KBM-7 (cell line): ENCODE measurements at places on chromosomes 6 and 20.

DNA sequence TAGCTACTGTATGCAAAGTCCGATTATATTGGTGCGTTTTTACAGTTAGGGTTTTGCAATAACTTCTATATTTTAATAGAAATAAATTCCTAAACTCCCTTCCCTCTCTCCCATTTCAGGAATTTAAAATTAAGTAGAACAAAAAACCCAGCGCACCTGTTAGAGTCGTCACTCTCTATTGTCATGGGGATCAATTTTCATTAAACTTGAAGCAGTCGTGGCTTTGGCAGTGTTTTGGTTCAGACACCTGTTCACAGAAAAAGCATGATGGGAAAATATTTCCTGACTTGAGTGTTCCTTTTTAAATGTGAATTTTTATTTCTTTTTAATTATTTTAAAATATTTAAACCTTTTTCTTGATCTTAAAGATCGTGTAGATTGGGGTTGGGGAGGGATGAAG is 13.7 kb upstream of the PLCG1 start:
- no peak for DNase-seq

DNA sequence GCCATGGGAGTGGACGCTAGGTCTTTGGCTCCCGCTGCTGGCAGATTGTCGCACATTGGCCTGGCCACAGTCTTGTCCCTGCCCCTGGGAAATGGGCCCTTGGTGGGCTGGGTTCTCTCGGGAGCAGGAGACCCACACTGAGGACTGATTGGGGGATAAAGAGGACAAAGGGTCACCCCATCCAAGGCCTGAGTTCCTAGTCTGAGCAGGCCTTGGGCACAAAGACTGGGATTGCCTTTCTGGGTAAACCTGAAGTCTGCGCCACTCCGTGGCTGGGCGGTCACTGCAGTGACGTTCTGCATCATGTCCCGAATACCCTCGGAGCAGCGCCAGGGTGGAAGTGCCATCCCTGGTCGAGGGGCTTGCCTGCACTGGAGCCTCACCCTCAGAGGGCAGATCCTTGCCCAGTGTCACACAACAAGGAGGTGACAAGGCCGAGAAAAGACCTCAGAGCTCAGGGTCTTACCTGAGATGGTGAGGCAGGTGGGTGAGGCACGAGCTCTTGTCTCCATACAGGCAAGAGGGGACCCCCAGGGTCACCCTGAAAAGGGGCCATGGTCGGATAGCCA is 36.1 kb upstream of the ZBP1 start:
- no peak for DNase-seq

GRCh38 chr6:13830803-13831202 is 16.4 kb upstream of the MCUR1 start:
- no peak for DNase-seq

- peak; percentile 24 for DNase-seq
These were observed 59.4 kb upstream of the SCP2D1 start for GRCh38 chr20:18754030-18754652.

GRCh38 chr6:15363523-15364400 is 117.9 kb downstream of the JARID2 start:
- no peak for DNase-seq

- DNase-seq, result peak; percentile 87
These were observed 5.9 kb downstream of the TP53INP2 start for GRCh38 chr20:34709831-34710567.

GRCh38 chr6:108710030-108710429 is 138.2 kb upstream of the ARMC2 start:
- DNase-seq, result no peak

DNA sequence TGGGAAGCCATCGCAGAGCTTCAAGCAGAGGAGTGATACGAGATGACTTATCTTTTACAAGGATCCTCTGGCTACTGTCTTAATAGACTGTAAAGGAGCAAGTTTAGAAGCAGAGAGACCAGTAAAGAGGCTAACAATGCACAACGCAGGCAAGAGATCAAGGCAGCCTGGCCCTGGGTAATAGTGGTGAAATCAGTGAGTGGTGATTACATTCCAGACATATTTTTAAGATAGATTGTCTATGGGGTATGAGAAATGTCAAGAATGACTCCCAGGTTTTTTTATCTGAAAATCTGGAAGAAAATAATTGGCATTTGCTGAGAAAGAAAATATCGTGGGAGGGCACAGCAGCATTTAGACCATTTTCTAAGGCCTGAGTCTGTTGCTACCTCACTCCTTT is 213.6 kb upstream of the HTR1E start:
- no peak for DNase-seq
